ENCODE measurements at places on chromosomes 4 and X.
A peak's percentile ranks its signal among the peaks of the same experiment; 100 is the strongest.

- DNase-seq = no peak
Observed at GRCh38 chr4:88418411-88418810, 38.5 kb upstream of the HERC5 start.

GRCh38 chr4:147542229-147542990 lies 61.5 kb downstream of the EDNRA start:
- no peak for DNase-seq

DNA sequence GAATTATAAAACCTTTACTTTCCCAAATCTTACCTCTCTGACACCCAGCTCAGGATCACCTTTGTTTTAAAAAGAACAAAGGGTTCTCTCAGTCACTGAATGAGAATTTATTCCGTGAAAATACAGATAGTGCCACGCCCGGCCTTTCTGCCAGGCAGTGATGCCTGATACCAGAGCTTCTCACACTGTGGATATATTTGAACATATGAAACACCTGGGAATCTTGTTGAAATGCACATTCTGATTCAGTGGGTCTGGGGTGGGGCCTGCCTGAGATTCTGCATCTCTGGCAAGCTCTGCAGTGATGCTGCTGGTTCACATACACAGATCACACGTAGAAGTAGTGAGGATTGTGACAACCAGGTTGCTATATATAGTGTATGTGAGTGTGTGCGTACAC lies 46.0 kb downstream of the ELOVL6 start:
- no peak for DNase-seq

- DNase-seq = no peak
Observed at GRCh38 chrX:67718926-67719325, 175.1 kb downstream of the AR start.

GRCh38 chr4:8571702-8572685 lies 8.2 kb upstream of the GPR78 start:
- DNase-seq = no peak

- no peak for DNase-seq
Observed at GRCh38 chr4:90419124-90419711, 292.0 kb downstream of the CCSER1 start.

DNA sequence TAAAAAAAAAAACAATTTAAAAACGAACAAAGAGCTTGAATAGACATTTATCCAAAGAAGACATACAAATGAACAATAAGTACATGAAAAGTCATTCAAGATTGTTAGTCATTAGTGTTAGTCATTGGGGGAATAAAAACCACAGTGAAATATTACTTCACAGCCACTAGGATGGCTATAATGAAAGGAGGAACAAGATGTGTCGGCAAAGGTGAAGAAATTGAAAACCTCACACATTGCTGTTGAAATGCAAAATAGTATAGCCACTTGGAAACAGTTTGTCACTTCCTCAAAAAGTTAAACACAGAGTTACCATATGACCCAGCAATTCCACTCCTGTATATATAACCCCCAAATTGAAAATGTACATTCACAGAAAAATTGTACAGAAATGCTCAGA lies 45.2 kb upstream of the SLC39A8 start:
- no peak for DNase-seq

- no peak for DNase-seq
Observed at GRCh38 chr4:168528131-168528949, 31.5 kb downstream of the PALLD start.

GRCh38 chr4:95547715-95548471 lies 880 bp downstream of the UNC5C start:
- DNase-seq = no peak

- DNase-seq = no peak
Observed at GRCh38 chrX:105117621-105118020, 102.9 kb downstream of the TEX13A start.

- no peak for DNase-seq
Observed at GRCh38 chrX:95218976-95219375, 1465.7 kb upstream of the DIAPH2 start.

DNA sequence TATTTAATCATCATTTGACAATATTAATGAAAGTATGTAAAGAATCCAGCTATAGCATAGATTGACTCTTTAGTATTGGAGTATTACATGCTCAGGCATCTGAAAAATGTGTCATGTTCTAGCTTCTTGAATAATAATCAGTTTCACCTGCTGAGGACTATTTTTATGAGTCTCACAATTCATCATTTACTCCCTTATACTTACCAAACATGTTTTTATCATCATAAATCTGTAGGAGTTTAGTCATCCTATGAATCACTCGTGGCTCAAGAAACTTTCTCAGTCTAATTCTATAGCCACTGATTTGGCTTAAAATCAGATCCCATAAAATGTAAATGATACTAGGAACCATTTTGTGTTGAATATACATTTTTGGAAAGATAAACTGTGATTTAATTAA lies 1616.1 kb downstream of the C4orf33 start:
- no peak for DNase-seq

- no peak for DNase-seq
Observed at GRCh38 chr4:184448141-184448540, 26.2 kb downstream of the IRF2 start.

- peak; percentile 36 for DNase-seq
Observed at GRCh38 chrX:133670383-133670782, 255.1 kb upstream of the GPC4 start.

DNA sequence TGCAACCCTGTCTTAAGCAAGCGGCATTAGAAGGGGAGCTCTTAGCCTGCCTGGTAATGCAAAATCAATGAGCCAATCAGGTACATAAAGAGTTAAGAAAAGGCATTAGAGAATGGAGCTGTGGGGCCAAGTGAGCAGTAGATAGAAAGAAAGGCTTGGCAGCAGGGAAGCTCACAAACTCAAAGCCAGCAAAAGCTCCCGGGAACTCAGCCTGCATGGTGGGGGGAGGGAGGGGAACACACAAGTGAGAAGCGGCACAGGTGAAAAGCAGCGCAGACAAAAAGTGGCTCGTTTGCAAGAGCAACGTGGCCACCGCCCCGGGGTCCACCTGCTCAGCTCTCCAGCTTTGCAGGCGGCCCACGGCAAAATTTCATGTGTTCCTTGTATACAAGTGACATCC lies 818.5 kb downstream of the FAM133A start:
- DNase-seq = no peak
